ENCODE measurements at places on chromosomes 6 and 20. TPM values are rescaled to one million over a fixed set of nuclear protein-coding genes. Genes with fewer than 3 reads are reported as not detected.

Gene CLVS2
- total RNA-seq = not detected

Gene REM1
- not detected for total RNA-seq

Gene FARS2
- 29.7 TPM for total RNA-seq

Gene COL20A1
- not detected for total RNA-seq

Gene HLA-DRB5
- not detected for total RNA-seq

Gene MATN4
- not detected for total RNA-seq

Gene STMND1
- not detected for total RNA-seq

Gene FAM217A
- not detected for total RNA-seq

Gene BANF2
- total RNA-seq = not detected

Gene TREML2
- not detected for total RNA-seq

Gene SEMG1
- total RNA-seq = not detected

Gene KCNK5
- not detected for total RNA-seq

Gene ZNF334
- 5.0 TPM for total RNA-seq

Gene ENPP3
- total RNA-seq = under 0.01 TPM

Gene PLCB4
- 13.0 TPM for total RNA-seq
